CD8-positive, alpha-beta memory T cell (primary cell): ENCODE measurements at places on chromosomes 4 and X.

- H3K4me3 ChIP-seq, result no peak overlapping the region
- H3K27me3 ChIP-seq, result no peaks in the 10 kb centered on the region
- no peak overlapping the region for H3K27ac ChIP-seq
- no peaks in the 10 kb centered on the region for H3K36me3 ChIP-seq
Observed at GRCh38 chrX:130799393-130799792, 103.6 kb downstream of the ENOX2 start.

DNA sequence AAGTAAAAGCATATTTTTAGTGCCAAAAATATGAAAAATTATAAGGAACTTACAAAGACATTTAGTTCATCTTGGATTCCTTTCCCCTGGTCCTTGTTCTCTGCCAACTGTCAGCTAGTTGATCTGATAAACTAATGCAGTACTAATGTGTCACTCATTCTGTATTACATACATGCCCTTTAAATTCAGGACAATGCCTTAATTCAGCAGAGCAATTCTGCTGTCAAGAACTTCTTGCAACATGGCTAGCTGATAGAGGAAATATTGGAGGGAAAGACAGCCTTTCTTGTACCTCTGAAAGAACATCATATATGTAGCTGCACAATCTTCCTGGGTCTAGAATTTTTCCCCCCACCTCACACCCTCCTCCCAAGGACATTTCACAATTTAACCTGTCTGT, 480.1 kb downstream of the RPA4 start:
- no peak overlapping the region for H3K4me3 ChIP-seq
- H3K27me3 ChIP-seq, result no peaks in the 10 kb centered on the region
- no peaks in the 10 kb centered on the region for H3K36me3 ChIP-seq
- H3K4me1 ChIP-seq, result no peaks in the 10 kb centered on the region

DNA sequence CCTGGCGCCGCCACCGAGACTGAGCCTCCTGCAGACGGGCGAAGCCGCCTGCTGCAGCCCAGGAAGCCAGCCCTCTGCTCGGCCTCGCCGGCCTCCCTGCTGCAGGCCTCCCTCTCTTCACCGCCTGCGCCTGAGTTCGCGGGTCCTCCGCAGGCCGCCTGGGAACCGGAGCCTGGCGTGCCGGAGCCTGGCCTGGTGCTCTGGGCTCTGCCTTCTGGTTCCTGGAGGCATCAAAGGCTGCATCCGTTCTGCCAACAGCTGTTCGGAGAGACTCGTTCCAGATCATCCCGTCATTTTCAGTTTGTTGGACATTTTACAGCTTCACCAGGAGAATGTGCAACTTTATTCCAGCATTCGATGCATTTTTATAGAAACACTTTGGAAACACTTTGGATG, 178.0 kb downstream of the DCLK2 start:
- no peak for DNase-seq
- no peak overlapping the region for H3K4me3 ChIP-seq
- no peaks in the 10 kb centered on the region for H3K4me1 ChIP-seq
- no peaks in the 10 kb centered on the region for H3K36me3 ChIP-seq
- no peaks in the 10 kb centered on the region for H3K27me3 ChIP-seq

DNA sequence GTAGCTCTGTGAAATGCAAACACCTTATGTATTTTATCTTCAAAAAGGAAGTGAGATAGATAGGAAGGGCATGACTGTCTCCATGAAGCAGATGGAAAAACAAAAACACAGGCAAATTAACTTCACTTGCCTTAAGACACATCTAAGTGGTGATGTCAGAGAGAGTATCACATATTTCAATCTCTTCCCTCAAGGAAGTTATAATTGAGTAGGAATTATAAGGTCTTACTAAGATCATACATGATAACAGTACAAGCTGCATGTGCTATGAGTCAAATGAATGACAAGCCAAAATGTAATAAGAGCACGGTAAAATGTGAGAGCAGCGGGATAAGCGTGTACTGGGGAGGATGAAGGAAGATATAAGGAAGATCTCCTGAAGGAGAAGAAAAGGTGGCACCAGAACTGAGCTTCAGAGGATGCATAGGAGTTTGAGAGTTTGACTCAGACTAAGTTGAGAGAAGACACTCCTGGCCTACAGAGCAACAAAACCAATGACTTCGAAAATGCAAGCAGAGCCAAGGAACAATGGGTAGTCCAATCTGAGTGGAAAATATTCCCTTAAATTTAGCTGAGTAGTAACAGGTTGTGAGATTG, 43.3 kb upstream of the GALNT7 start:
- no peak overlapping the region for H3K27ac ChIP-seq
- no peaks in the 10 kb centered on the region for H3K4me1 ChIP-seq
- H3K27me3 ChIP-seq, result no peaks in the 10 kb centered on the region
- H3K36me3 ChIP-seq, result no peaks in the 10 kb centered on the region
- DNase-seq, result no peak

GRCh38 chr4:113691676-113692075, 69.9 kb downstream of the CAMK2D start:
- peaks cover 18% of the 10 kb centered on the region for H3K4me1 ChIP-seq
- DNase-seq, result no peak
- no peak overlapping the region for H3K4me3 ChIP-seq
- no peak overlapping the region for H3K27ac ChIP-seq
- H3K36me3 ChIP-seq, result no peaks in the 10 kb centered on the region

- H3K27me3 ChIP-seq, result no peaks in the 10 kb centered on the region
- peaks cover 36% of the 10 kb centered on the region for H3K4me1 ChIP-seq
- DNase-seq, result no peak
Observed at GRCh38 chr4:56655209-56655626, 25.9 kb downstream of the HOPX start.

GRCh38 chr4:125115476-125115875, 199.3 kb upstream of the FAT4 start:
- H3K4me3 ChIP-seq, result no peak overlapping the region
- no peak overlapping the region for H3K27ac ChIP-seq
- H3K27me3 ChIP-seq, result no peaks in the 10 kb centered on the region
- DNase-seq, result no peak
- no peaks in the 10 kb centered on the region for H3K36me3 ChIP-seq
- no peaks in the 10 kb centered on the region for H3K4me1 ChIP-seq

GRCh38 chr4:4494882-4495281, 47.0 kb downstream of the STX18 start:
- no peaks in the 10 kb centered on the region for H3K27me3 ChIP-seq
- no peak for DNase-seq
- H3K36me3 ChIP-seq, result no peaks in the 10 kb centered on the region
- H3K27ac ChIP-seq, result no peak overlapping the region
- H3K4me1 ChIP-seq, result no peaks in the 10 kb centered on the region

DNA sequence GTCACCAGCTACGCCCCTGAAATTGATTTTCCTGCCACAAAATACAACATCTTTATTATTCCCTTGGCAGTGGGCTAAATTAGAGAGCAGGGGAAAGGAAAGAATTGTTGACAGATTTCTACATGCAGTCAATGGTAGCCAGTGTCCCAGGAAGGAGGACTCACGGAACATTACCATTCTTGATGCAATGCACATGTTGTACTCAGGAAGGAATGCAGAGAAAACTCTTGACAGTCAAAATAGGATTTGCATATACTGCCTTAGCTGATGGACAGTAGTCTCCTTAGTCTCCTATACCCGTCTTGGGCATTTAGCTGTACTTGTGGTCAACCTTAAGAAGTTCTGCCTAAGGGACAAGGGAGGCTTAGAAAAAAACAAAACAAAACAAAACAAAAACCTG, 158.0 kb upstream of the GYPA start:
- DNase-seq, result no peak
- H3K36me3 ChIP-seq, result no peaks in the 10 kb centered on the region
- no peaks in the 10 kb centered on the region for H3K27me3 ChIP-seq
- H3K4me1 ChIP-seq, result no peaks in the 10 kb centered on the region

DNA sequence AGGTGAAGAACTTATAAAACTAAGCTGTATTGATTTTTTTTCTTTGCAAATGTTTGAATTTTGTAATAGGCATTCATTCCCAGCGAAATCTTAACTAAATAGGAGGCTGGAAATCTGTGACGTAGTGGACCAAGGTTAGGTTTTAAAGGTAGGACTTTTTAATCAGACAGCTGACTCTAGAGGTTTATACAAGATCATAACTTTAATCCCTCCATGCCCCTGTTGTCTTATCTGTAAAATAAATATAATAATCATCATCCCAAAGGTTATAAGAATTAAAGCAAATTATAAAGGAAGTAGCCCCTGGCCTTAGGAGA, 101.3 kb downstream of the SHROOM3 start:
- H3K27ac ChIP-seq, result no peak overlapping the region
- DNase-seq, result no peak
- no peaks in the 10 kb centered on the region for H3K4me1 ChIP-seq

GRCh38 chr4:185305979-185306442, 89.7 kb downstream of the LRP2BP start:
- H3K27ac ChIP-seq, result no peak overlapping the region
- no peaks in the 10 kb centered on the region for H3K4me1 ChIP-seq
- no peak for DNase-seq
- H3K27me3 ChIP-seq, result no peaks in the 10 kb centered on the region
- no peak overlapping the region for H3K4me3 ChIP-seq

DNA sequence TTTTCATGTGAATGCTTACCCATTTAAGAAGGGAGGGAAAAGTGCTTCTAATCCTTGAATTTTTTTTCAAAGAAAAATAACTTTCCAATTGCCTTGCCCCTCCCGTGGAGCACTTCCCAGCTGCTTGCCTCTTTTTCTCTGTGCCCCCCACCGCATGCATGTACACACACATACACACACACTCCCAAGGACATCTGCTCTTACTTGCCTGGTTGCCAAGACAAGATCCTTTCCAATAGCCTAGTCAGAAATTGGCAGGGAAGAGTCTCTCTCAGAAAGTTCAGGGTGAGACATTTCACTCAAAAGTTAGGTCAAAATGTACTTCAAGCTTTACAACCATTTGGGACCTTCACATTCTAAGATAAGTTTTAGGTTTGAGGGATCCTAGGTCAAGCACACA, 10.9 kb downstream of the HHIP start:
- no peak for DNase-seq
- no peaks in the 10 kb centered on the region for H3K36me3 ChIP-seq
- no peaks in the 10 kb centered on the region for H3K27me3 ChIP-seq
- no peak overlapping the region for H3K4me3 ChIP-seq
- H3K27ac ChIP-seq, result no peak overlapping the region

- peaks cover 2% of the 10 kb centered on the region for H3K4me1 ChIP-seq
Observed at GRCh38 chr4:101251261-101251660, 96.1 kb downstream of the PPP3CA start.

DNA sequence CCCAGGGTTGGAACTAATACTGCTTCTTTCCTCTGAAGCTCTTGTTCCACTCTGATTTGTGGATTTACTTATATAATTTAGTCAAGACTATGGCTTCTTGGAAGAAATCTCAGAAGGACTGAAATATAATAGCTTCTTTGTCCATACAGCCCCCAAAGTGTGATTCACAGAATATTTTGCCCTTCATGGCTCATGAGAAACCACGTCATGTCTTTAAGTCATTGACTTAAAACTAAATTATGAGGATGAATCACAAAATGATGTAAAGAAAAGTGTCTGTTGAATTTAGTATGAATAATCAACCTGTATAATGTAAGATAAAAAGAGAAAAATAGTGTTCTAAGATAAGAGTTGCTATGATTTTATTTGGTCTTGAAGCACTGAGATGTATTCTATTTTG, 43.3 kb upstream of the AGA start:
- no peak for DNase-seq
- no peak overlapping the region for H3K4me3 ChIP-seq
- H3K4me1 ChIP-seq, result no peaks in the 10 kb centered on the region
- no peaks in the 10 kb centered on the region for H3K27me3 ChIP-seq
- H3K27ac ChIP-seq, result no peak overlapping the region

- no peak overlapping the region for H3K27ac ChIP-seq
- DNase-seq, result no peak
- no peak overlapping the region for H3K4me3 ChIP-seq
- H3K4me1 ChIP-seq, result no peaks in the 10 kb centered on the region
- H3K27me3 ChIP-seq, result no peaks in the 10 kb centered on the region
- H3K36me3 ChIP-seq, result no peaks in the 10 kb centered on the region
Observed at GRCh38 chrX:46376246-46376885, 168.9 kb downstream of the ZNF674 start.

- no peaks in the 10 kb centered on the region for H3K36me3 ChIP-seq
- H3K4me1 ChIP-seq, result no peaks in the 10 kb centered on the region
- H3K27me3 ChIP-seq, result no peaks in the 10 kb centered on the region
- no peak overlapping the region for H3K4me3 ChIP-seq
- DNase-seq, result no peak
- no peak overlapping the region for H3K27ac ChIP-seq
Observed at GRCh38 chr4:23477905-23478304, 411.9 kb downstream of the PPARGC1A start.

GRCh38 chr4:53026233-53026632, 164.1 kb downstream of the RASL11B start:
- no peak for DNase-seq
- no peaks in the 10 kb centered on the region for H3K27me3 ChIP-seq
- H3K4me3 ChIP-seq, result no peak overlapping the region
- no peaks in the 10 kb centered on the region for H3K36me3 ChIP-seq
- H3K27ac ChIP-seq, result no peak overlapping the region

DNA sequence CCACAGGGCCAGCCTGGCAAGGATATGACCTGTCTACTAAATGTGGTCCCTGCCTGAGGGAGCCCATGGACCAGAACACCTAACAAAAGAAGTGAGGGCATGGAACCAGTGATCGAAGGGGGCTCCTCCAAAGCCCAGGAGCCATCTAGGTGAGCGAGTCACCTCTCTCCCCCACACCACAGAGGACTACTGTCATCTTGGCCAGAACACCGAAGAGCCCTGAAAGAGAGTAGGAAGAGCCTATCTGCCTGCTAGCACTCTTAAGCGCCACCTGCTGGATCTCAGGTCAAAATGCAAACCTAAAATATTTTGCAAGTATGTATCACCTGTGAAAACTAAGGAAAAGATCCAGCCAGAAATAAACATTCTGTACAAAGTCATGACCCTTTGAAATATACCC, 137.9 kb upstream of the ZXDB start:
- H3K27ac ChIP-seq, result no peak overlapping the region
- DNase-seq, result peak; percentile 9
- H3K4me1 ChIP-seq, result no peaks in the 10 kb centered on the region
- H3K4me3 ChIP-seq, result no peak overlapping the region
- H3K36me3 ChIP-seq, result no peaks in the 10 kb centered on the region
- H3K27me3 ChIP-seq, result no peaks in the 10 kb centered on the region

- H3K27me3 ChIP-seq, result no peaks in the 10 kb centered on the region
- H3K4me3 ChIP-seq, result no peak overlapping the region
- no peaks in the 10 kb centered on the region for H3K36me3 ChIP-seq
- H3K27ac ChIP-seq, result no peak overlapping the region
Observed at GRCh38 chr4:92368653-92369052, 64.9 kb downstream of the GRID2 start.

- DNase-seq, result no peak
- no peak overlapping the region for H3K27ac ChIP-seq
- no peaks in the 10 kb centered on the region for H3K27me3 ChIP-seq
- H3K4me3 ChIP-seq, result no peak overlapping the region
Observed at GRCh38 chr4:61011051-61011450, 189.1 kb upstream of the ADGRL3 start.

GRCh38 chr4:165763640-165764039, 109.4 kb upstream of the TLL1 start:
- H3K4me1 ChIP-seq, result no peaks in the 10 kb centered on the region
- no peaks in the 10 kb centered on the region for H3K27me3 ChIP-seq
- H3K27ac ChIP-seq, result no peak overlapping the region
- no peak overlapping the region for H3K4me3 ChIP-seq
- H3K36me3 ChIP-seq, result no peaks in the 10 kb centered on the region
